NCI-H345 (cell line): ENCODE measurements at places on chromosomes 1 and 21.

DNA sequence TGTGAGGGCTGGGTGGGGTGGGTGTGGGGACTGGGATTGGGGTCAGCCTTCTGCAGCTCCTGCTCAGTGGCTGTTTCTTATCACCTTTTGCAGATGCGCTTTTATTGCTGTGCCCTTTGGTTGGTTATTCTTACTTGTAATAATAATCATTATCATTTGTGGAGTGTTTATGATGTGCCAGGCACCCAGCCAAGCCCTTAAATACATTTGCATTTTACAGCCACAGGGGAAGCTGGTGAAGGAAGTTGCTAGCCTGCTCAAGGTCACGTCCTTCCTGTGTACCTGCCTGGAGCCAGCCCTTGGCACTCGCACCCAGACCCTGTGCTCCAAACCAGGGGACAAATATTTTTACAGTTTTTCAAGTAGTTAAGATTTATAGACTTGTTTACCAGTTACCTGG lies 144.0 kb downstream of the PGBD5 start:
- DNase-seq = peak; percentile 30

- DNase-seq = no peak
Measured at GRCh38 chr1:112988367-112988766, 32.4 kb upstream of the SLC16A1 start.

GRCh38 chr1:1236945-1237873 lies 5.2 kb downstream of the B3GALT6 start:
- DNase-seq = no peak

- no peak for DNase-seq
Measured at GRCh38 chr1:35605867-35606182, 32.7 kb downstream of the TFAP2E start.

- no peak for DNase-seq
Measured at GRCh38 chr1:89041119-89041641, 18.5 kb upstream of the GBP3 start.

DNA sequence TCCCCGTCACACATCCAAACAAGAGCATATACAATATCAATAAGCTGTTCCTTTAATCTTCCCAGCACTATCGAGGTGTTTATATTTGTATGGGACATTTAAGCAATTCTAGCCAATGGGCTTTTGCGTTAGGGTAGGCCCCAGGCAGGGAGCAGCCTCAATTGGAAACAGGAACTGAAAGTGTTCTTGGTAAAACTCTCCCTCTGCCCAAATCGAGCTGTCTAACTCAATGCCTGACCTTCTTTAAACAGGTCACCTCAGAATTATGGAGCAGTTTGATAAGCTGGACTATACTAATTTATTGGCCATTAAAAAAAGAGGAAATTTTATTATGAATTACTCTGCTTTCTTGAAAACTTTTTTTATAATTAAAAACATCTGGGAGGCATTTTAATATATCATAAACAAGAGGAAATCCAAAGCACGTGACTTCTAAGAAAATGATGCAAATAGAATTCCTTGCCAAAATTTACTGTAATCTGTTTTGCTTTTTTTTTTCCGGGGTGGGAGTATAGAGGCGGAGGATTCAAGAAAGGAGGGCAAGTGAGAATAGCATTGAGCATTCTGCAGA lies 498.1 kb downstream of the LMO4 start:
- DNase-seq = no peak

DNA sequence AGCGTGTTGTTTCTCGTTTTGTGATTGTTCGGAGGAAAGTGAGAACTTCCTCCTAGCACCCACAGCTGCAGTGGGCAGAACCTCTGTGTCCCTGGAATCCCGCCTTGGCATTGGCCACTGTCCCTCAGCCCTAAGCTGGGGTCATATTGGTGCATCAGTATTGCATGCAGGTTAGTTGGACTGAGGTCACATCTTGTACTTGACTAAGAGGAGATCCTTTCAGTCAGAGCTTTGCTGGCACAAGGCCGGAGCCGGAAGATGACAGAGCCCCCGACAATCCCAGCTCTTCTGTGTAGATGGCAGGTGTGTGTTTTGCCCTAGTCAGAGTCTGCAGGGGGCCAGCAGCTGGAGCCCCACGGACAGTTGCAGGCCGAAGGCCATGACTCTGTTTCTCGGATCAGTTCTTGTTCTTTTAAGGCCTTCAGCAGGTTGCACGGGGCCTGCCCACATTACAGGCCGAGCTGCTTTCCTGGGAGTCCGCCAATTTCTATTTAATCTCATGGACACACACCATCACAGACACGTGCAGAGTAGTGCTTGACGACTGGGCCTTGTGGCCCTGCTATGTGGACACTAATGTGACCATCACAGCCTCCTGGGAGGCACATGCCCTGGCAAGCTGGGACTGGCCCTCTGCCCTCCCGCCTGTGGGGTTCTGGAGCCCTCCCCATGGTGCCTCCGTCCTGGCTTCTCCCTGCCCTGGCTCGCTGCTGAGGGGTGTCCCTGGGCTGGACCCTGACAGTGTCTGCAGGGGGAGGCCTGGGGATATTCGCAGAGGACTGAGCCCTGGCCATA lies 14.9 kb downstream of the SNAP47 start:
- no peak for DNase-seq

- DNase-seq = no peak
Measured at GRCh38 chr1:66788231-66788939, 12.7 kb downstream of the INSL5 start.

GRCh38 chr1:218735436-218736032 lies 390.4 kb downstream of the TGFB2 start:
- no peak for DNase-seq

DNA sequence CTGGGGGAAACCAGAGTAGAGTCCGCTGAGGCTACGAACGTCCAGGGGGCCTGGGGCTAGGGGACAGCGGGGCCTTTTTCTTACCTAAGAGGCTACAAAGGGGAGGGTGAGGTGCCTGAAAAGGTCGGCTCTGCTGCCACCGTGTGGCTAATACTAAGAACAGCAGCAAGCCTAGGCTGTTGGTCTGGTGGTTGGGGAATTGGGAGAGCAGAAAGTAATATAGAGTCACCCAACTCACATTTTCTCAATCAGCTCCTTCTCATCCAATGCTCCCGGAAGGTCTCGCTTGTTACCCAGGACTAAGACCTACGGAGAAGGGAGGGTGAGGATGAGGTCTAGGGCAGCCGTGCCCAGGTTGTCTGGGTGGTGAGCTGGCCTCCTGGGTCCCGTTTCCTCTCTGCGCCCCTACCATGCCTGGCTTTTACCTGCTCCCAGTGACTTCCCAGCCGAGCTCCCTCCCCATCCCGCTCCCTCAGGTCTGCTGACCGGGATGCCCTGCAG lies 9.3 kb downstream of the ARL8A start:
- DNase-seq = peak; percentile 70

DNA sequence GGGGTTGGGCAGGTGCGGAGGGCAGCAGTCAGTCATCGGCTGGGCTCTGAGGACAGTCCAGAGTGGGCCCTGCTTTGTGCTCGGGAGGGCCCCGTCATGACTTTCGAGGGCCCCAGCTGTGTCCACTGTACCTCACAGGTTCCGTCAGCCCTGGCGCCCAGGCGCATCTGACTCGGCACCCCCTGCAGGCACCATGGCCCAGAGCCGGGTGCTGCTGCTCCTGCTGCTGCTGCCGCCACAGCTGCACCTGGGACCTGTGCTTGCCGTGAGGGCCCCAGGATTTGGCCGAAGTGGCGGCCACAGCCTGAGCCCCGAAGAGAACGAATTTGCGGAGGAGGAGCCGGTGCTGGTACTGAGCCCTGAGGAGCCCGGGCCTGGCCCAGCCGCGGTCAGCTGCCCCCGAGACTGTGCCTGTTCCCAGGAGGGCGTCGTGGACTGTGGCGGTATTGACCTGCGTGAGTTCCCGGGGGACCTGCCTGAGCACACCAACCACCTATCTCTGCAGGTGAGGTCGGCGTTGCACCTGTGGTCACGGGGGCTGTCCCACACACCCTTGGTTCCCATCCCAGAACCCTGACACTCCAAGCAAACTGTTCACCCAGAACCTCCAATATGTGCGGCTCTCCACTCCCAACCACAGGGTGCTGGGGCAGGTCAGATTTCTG lies 7.8 kb downstream of the PODN start:
- no peak for DNase-seq

DNA sequence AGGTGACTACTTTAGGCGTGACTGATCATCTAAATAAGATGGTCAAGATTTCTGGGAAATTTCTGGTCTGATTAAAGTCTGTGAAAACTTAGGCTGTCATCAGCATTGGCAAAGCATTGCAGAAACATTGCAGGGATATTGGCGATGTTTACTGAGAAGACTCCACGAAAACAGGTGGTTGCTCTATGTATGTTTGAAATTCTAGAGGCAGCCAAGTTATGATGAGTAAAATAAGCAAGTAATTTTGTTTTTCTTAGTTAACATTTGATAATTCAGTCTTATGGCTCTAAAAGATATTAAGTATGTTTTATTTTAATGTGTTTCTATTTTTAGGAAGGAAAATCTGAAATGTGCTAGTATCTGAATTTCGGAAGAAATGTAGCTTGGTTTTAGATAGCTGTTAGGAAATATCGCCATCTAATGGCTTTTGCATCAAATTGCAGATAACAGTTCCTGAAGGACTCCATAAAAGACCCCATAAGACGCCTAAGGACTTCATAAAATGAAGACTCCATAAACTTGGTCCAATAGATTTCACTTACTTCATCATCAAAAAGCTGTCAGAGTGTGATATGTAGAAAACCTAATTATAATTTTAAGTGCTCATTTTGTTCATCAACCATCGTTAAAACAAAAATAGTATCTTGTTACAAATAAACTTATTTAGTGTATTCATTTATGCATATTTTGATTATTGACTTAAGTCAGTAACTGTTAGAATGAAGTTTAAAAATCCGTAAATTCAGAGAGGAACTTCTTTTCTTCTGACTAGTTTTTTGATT lies 344.6 kb downstream of the RYR2 start:
- DNase-seq = peak; percentile 23

- no peak for DNase-seq
Measured at GRCh38 chr21:33380483-33380998, 22.7 kb upstream of the IFNGR2 start.

DNA sequence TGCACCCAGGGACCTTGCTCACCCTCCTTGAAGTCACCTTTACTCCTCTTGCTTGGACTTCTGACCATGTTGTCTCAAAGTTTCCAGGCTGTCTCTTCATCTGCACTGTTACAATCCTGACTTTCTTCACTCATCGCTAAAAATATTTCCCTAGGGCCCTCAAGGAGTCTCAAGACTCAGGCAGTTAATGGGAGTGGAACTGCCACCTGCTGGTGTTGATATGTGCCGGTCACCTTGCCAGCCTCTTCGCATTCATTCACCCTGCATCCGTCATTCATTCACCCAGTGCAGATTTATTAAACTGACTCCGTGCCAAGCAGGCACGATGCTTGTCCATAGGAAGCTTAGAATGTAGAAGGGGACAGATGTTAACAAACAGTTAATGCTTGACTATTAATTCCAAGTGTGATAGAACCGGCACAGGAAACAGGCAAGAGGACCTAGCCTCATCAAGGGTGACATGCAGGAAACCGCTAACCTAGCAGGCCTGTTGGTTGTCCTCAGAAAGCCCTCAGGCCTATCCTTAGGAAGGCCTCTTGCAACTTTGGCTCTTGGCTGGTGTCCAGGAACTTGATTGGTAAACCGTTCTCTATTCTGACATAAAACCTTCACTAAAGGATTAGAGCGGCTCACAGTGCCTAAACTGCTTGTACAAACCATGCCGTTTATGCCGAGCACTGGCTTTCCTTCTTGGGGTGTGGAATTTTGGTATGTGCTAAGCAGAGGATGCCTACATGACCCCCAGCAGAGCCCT lies 342.2 kb downstream of the CAMTA1 start:
- no peak for DNase-seq

GRCh38 chr1:232737917-232738316 lies 67.3 kb upstream of the MAP10 start:
- DNase-seq = no peak

DNA sequence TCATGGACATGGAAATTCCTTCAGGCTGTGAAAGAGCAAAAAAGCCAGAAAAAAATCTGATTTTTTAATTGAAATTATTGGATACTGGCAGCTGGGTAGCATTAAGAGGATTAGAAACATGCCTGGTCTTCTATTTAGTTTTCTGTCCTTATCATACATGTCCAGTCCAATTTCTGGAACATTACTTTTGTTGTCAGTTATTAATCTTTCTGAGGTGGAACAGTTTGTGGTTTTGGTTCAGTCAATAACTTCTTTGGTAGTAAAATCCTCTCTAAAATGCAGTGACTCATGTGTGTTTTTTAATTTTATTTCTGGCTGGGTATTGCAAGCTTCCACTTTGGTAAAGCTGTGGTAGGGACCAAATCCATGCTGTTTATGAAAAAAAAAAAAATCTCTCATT lies 687.0 kb upstream of the ADGRL2 start:
- no peak for DNase-seq

DNA sequence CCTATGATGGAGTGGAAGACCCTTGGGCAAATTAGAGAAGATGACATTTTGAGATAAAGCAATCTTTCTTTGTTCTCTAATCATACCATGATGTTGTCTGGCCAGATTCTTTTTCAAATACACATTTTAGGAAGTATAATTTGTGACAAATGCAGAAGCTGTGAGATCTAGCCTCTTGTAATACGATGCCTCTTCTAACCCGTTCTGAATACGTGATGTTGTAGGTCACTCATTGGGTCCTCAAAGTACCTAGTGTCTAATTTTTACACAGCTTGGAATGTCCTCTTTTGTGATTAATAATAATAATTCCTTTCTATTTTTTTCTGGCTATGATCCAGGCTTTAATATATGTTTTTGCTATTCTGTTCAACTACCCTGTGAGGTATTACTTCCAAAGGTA lies 502.7 kb downstream of the NUF2 start:
- DNase-seq = no peak

DNA sequence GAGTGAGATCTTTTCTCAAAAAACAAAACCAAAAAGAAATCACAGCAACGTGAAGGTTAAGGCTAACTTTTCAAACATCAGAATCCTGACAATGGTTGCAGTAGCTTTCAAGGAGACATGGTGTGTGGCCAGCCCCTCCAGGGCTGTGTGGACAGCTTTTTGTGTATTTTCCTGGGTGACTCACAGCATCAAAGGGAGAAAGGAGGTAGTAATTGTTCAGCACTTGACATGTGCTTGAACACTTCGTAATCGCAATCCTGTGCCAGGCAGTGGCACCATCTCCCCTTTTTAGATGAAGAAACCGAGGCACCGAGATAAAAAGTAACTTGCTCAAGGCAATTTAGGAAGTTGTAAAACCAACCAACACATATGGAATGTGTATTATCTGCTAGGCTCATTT lies 10.3 kb downstream of the NBL1 start:
- DNase-seq = peak; percentile 38

- peak; percentile 43 for DNase-seq
Measured at GRCh38 chr1:180842491-180843275, 70.0 kb upstream of the KIAA1614 start.

DNA sequence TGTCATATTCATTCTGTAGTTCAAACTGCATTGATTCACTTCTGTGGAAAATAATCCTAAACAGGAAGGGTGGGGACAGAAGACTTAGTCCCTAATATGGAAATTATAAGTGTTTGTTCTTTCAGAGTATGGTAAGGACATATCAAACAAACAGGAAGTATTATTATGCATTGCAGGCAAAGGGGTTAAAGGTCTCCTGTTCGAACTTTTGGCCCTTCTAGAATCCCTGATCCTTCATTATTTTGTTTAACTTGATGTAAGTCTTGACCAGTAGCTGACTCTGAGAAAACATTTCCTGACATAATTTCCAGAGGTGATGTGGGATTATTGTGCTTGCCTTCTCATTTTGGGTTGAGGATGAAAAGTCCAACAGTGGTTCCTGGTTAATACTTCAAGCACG lies 215.4 kb upstream of the ADGRL2 start:
- DNase-seq = no peak
